ENCODE measurements at places on chromosomes 4 and X.

GRCh38 chr4:123405267-123405865 lies 8.8 kb downstream of the SPRY1 start:
- no peak for DNase-seq

- DNase-seq = no peak
These were observed 870.9 kb upstream of the FRG1 start for GRCh38 chr4:189069772-189070171.

DNA sequence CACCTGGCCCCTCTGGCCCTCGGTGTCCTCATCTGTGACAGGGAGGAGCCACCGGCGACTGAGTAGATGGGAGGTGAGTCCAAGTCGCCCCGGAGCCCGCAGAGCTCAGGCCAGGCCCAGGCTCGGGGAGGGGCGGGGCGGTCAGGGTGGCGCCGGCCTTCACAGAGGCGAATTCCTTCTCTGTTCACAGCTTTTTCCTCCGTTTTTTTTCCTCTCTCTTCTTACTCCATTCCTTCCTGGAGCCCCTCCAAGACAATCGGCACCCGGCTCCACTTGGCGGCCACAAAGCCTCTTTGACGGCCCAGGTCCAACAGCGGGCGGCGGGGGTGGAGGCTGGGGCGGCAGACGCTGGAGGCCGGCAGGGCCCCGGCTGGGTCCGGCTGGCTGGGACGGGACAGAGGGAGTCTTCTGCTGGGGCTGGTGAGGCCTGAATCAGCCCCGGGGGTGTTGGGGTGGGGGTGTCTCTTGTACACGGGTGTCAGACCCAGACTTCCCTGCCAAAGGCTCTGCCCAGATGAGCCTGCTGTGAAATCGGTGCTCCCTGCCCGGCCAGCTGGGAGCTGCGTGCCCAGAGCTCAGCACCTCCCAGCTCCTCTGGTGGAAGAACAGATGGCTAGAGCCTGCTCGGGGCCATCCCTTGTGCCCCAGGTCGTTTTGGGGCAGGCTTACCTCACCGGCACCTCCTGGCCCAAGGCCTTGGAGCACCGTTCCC lies 22.6 kb downstream of the FGFRL1 start:
- DNase-seq = no peak

DNA sequence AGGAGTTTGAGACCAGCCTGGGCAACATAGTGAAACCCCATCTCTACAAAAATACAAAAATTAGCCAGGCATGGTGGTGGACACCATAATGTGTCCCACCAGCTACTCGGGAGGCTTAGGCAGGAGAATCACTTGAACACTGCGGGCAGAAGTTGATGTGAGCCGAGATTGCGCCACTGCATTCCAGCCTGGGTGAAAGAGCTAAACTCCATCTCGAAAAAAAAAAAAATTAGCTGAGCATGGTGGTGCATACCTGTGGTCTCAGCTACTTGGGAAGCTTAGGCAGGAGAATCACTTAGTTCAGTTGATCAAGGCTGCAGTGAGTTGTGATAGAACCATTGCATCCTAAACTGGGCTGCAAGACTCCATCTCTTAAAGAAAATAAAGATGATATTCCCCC lies 91.2 kb downstream of the PLS3 start:
- no peak for DNase-seq

DNA sequence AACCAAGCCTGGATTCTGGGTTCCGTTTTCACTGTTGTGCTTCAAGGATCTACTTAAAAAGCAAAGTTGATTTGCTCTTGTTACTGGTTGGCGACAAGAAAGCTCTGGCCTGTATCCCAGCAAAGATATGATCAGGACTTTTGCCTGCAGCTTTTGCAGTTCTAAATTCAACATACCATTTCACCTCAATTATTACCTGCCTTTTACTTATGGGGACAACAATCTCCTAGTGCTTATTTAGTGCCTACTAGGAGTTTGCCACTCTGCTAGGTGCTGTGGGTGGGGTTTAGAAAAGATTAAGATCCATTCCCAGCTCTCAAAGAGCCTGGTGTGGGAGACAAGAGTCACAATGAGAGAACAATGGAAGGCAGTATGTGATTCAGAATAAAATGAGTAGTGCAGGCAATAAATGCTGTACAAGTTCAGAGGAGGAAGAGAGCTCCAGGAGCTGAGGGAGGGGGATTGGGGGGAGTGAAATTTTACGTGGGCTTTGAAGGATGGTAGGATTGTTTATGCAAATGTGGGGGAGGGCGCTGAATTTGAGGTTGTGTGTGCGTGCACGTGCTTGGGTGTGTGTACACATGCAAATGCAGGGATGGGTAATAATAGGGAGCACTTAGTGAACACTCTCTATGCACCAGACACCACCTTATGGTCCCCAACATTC lies 5.0 kb upstream of the TMEM164 start:
- no peak for DNase-seq

DNA sequence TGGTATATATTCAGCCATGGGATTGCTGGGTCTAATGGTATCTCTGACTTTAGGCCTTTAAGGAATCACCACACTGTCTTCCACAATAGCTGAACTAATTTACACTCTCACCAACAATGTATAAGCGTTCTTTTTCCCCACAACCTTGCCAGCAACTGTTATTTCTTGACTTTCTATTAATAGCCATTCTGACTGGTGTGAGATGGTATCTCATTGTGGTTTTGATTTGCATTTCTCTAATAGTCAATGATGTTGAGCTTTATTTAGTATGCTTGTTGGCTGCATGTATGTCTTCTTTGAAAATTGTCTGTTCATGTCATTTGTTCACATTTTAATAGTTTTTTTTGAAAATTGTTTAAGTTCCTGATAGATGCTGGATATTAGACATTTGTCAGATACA lies 235.2 kb downstream of the HEPH start:
- DNase-seq = no peak

- DNase-seq = no peak
These were observed 1.4 kb downstream of the SPATA4 start for GRCh38 chr4:176193938-176194337.

DNA sequence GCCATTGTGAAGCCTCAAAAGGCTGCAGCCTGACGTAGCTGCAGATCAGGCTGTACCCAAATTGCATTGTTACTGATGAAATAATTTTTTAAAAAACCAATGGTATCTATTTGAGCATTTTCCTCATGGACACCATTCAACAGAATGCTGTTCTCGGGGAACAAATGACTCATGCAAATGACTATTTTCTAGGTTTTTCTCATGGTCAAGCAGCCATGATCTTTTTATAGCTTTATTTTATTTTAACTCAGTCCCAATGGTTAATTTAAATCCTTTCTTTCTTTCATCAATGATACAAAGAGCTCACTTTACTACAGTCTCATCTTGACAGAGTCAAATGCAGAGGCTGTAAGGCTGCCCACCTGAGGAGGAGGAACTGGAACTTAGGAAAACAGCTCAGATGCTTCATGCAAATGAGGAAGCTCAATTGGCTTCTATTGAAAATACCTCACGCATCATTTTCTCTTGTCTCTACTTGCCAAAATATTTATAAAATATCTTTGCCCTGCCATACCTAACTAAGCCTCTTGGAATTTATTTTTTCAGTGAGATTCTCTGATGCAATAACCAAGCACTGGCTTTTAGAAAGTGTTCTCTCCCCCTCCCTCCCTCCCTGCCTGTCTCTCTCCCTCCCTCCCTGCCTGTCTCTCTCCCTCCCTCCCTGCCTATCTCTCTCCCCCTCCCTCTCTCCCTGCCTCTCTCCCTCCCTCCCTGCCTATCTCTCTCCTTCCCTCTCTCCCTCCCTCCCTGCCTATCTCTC lies 81.0 kb downstream of the SORBS2 start:
- DNase-seq = no peak

DNA sequence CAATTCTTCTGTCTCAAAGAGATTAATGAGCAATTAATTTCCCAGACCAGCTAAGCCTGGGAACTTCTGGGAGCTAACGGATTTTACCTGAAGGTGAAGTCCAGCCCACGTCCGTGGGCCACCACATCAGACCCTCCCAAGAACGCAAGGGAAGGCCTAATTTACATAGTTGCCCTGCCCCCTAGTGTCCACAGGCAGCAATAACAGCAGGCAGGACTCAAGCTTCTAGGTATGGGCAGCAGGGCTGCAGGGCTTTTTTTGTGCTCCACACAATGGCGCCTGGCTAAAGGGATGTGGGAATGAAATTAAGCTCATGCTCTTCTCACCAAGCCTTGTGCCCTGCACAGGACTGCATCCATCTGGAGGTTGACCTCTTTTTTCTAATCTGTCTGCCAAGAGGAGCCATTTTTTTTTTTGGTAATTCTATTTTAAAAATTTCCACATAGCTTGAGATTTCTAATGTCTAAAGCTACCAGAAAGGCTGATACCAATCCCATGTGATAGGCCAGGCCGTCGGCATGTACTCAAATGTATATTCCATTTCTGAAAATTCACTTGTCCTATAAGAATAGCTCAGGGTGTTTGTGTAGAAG lies 111.9 kb upstream of the TMEM164 start:
- DNase-seq = peak; percentile 11

GRCh38 chr4:183430317-183430993 lies 14.0 kb upstream of the CDKN2AIP start:
- no peak for DNase-seq

DNA sequence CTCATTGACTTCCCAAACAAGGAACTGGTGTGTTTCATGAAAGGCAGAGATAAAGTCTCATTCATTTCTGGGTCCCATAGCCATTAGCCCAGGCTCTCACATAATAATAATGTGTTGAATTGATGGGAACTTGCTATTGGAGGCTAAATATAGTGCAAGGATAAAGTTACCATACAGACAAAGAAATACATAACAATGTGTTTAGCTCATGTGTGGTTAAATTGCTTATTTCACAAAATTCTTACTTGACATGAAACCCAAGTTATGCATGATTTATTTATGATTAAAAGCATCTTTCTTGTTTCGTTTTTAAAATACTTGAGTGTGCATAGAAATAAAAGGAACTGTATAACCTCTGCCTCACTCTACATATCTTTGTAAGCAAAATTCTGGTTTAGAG lies 37.3 kb upstream of the LPAR4 start:
- DNase-seq = no peak

- DNase-seq = peak; percentile 31
These were observed 882 bp downstream of the MRFAP1 start for GRCh38 chr4:6641164-6641970.

GRCh38 chr4:77154761-77155499 lies 2.1 kb upstream of the CCNG2 start:
- no peak for DNase-seq
